ENCODE measurements at places on chromosomes 11 and 22.

DNA sequence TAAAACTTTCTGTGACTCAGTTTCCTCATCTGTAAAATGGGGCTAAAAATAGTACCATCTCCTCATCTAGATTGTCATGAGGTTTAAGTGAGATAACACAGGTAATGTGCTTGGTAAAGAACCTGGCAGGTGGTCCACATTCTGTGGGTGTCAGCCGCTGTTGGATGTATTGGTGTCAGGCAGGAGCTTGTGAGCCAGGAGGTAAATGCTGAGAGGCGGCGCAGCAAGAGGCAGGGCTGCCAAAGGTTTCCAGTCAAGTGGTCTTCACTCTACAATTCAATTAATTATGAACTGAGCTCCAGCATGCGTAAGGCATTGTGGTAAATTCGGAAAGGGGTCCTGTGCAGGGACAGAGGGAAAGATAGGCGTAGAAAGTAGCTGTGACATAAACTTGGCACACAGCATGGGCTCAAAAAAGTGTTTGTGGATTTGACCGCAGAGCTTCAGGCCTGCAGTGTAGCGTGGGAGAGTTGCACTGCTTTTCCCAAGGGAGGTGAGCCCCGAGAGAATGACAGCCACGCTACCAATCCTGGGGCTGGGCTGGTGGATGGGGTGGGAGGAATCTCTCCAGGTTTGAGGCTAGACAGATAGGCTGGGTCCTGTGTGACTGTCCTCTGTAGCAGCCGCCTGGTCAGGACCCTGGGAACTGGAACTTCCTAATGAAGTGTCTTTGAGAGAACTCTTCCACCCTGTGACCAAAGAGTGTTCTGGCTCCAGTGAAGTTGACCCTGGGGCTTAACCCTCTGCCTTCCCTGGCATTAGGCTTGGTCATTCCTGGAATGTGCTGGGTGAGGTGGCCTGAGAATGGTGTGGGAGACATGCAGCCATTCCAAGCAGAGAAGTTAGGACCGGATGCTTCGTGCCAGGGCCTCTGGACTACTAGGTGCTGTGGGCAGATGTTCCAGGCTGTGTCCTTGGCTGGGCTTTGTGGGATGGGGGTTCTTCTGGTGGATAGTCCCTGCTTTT, 122.4 kb downstream of the FEZ1 start:
- DNase-seq, result no peak

DNA sequence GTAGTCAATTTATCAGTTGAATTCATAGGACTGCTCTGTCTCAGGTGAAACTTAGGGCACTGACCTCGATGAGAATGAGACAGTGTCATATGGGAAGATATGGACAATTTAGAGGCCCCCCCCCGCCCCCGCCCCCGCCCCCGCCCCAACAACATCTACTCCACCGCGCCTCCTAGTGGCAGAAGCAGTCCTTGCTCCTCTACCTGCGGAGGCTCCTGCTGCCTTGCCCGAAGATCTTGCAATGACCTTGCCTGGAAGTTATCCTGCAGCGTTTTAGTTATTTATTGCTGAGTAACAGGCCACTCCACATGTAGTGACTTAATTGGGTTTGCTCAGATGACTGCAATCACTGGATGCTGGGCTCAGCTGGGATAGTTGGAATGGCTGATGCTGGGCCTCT, 15.2 kb downstream of the SERPINH1 start:
- DNase-seq, result peak; percentile 27

DNA sequence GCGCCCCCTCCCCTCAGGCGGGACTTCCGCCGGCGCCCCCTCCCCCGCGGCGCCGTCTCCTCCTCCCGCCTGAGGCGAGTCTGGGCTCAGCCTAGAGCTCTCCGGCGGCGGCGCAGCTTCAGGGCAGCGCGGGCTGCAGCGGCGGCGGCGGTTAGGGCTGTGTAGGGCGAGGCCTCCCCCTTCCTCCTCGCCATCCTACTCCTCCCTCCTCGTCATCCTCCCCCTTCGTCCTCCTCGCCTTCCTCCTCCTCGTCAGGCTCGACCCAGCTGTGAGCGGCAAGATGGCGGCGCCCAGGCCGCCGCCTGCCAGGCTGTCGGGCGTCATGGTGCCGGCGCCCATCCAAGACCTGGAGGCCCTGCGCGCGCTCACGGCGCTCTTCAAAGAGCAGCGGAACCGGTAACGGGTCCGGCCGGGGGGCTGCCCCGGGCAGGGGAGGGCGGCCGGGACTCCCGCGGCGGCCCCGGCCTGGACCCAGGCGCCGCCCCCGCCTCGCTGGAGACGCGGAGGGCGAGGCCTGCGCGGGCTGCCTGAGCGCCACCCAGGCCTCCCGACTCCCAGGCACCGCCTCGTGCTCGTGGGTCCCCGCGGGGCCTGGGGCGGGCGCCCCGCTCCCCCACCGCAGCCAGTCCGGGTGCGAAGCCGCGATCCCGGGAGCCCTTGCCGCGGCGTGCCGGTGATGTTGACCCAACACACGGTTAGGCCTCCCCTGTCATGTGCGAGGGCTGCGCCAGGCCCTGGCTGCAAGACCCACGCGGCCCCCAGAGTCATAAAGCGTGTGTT, at the start of gene ATXN10:
ATXN10 (plus strand) TSS at position 52 of the 781 bp plus-strand sequence; CDS start at position 282, 230 bp downstream.
- peak; percentile 73 for DNase-seq

DNA sequence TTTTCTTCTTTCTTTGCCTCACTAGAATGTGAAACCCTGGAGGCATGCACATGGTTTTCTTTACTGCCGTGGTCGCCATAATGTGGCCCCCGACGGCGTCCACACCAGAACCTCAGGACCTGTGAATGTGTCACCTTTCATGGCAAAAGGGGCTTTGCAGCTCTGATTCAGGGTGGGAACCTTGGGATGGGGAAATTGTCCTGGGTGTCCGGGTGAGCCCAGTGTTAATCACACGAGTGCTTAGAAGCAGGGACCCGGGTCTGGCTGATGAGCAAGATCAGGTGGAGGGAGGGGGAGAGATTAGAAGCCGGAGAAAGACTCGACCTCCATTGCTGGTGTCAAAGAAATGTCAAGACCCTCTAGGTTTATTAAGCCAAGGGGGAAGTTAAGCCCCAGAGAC, 74.7 kb upstream of the SHISAL1 start:
- no peak for DNase-seq

DNA sequence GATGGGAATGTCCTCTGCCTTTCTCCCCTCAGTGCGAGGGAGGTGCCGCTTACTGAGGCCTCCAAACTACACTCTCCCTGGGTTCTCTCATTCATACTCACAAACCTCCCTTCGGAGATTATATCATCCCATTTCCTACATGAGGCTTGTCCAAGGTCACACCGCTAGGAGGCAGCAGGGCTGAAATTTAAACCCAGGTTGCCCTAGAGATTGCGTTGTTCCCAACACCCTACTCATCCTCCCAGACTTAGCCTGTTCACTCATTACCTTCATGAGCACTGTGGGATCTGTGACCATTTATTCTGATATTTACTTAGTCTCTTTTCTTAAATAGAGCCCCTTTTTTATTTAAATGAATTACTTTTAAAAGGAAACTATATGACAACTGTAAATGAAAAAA, 31.1 kb downstream of the SDHAF2 start:
- no peak for DNase-seq

DNA sequence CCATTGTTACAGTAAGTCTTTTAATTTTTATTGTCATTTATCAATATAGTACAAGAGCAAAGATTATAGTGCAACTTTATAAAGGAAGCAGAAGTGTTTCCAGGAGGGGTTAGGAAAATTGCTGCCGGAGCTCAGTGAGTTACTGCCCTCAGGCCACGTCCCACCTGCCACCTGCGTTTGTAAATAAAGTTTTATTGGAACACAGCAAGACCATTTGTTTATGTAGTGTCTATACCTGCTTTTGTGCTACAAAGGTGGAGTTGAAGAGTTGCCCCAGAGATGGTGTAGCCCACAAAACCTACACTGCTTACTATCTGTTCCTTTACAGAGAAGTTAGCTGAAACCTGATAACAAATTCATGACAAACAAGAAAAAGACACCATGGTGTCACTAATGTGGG, 437.8 kb upstream of the B3GAT1 start:
- DNase-seq, result no peak

DNA sequence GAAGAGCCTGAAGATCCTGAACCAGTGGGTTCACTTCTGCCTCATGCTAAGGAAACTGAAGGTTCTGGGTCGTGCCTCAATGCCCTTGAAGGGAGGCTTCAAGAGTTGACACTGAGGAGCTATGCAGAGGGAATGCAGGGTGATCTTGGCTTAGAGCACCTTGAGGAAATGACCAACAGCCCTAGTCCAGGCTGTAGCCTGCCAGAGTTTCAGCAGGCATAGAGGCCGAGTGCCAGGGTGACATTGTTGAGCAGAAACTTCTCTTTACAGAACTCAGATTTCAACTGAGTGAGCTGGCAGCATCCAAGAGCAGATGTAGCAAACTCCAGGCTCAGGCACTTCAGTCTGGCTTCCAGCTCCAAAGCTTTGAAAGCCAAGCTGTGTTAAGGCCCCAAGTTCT, 23.1 kb upstream of the CAPRIN1 start:
- DNase-seq, result no peak

DNA sequence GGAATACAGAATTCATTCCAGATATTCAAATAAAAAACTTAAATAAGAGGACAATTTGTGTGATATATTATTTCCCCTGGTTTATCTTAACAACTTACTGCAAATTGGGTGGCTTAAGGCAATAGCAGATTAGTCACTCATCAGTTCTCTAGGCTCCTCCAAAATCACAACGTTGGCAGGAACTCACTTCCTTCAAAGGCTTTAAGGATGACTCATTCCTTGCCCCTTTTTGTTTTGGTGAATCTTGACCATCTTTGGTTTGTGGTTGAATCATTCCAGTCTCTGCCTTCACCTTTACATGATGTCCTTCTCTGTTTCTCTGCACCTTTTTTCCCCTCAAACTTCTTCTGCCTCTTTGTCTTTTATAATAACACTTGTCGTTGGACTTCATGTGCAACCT, 3.4 kb downstream of the OR10AG1 start:
- no peak for DNase-seq

DNA sequence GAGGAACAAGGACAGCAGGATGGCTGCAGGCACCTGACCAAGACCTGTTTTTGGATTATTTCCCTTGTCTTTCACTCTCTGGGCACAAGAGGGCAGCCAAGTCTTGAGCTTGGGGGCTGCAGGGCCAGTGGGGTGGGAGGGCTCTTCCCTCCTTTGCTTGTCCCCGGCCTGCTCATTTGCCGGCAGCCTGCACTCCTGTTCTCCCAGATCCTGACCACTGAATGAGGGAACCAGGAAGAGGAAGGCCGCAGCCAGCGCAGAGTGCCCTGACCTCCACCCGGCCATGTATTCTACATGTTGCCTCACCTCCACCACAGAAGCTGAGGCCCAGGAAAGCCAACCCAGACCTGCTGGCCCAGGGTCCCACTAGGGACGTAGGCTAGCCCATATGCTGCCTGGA, 15.5 kb upstream of the NNMT start:
- no peak for DNase-seq

GRCh38 chr11:92253421-92253820, 28.8 kb downstream of the FAT3 start:
- DNase-seq, result no peak

DNA sequence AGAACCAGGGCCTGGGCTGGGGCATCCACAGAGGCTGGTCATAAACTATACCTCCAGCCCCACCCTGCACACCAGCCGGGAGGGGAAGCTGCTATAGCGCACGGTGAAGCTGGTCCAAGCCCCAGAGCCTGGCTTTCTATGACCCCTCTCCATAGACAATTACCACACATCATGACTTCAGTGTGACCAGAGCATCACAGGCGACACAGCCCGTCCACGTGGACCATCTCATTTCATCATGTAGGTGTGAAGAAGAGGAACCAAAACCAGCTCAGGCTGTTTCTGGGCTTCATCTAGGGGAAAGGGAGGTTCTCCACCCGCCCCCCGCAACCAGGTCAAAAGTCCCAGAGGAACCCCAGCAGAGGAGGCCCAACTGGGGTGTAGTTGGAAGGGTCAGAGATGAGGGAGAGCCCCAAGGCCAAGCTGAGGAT, 3.0 kb downstream of the CXCR5 start:
- DNase-seq, result no peak

DNA sequence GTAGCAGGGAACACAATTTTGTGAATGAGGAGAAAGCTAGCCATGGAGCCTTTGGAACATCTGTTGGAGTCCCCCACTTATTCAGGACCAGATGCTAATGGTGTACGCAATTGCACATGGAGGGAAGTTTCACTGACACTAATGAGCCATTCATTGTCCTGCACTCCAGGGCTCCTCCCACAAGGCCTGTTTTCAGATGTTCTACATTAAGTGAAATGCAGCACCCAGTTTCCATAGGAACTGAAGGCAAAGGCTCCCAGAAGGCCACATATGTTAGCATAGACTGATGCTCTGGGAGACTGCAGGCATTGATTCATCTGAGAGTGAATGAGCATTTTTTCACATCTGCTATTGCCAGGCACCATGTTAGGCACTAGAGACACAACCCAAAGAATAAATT, 399.5 kb downstream of the ETS1 start:
- DNase-seq, result no peak

DNA sequence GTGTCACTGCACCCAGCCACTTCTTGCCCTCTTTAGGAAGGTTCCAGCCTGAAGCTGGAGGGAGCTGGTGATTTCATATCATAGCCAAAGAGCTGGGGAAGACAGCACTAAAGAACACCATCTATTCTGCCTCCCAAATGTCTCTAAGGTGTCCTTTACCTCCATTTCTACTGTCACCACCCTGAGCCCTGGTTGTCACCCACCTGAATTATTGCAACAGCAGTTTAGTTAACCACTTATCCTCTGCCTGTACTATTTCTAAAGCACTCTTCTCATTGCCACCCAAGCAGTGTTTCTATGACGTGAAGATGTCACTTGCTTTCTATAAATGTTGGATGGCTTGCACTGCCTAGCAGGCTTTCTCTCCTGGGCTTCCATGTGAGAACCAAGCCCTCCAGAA, 69.4 kb upstream of the EED start:
- no peak for DNase-seq

DNA sequence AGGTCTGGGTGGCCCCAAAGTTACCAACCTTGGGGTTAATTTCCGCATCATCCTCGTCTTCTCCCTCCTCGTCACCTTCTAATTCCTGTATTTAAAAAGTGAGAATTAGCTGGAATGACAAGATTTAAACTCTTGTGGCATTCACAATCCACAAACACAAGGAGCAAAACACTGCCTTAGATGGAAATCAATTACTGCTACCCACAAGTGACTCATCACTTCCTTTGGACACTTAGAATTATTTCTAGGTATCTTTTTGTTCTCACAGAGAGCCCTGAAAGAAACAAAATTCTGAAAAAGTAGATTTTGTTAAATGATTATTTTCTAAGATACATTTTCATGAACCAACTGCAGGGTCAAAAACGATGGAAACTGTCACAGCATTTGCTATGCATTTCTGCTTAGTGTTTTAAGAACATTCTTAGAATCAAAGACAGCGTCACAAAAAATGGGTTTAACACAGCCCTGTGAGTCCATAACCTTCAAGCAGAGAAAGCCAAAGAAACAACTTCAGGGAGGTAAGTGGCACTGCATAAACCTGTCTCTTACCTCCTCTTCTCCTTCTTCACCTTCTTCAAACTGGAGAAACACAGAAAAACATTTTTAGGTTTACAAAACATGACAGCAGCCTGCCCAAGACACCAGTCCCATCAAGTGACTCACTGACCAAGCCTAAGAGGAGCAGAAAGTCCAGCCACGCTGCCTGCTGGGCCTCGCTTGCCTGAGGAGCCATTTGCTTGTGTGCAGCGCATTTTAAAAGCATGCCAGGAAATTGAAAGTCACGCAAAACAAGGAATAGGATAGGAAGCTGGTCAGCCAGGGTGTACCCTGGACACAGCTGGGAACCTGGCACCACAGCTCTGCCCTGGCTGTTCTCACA, 22.3 kb upstream of the PHLDA2 start:
- no peak for DNase-seq

GRCh38 chr22:26722159-26722558, 64.8 kb downstream of the MIAT start:
- DNase-seq, result no peak

GRCh38 chr11:64151337-64151736, 14.6 kb downstream of the MACROD1 start:
- DNase-seq, result no peak
